ENCODE measurements at places on chromosomes 6 and 20.
A peak's percentile ranks its signal among the peaks of the same experiment; 100 is the strongest.

DNA sequence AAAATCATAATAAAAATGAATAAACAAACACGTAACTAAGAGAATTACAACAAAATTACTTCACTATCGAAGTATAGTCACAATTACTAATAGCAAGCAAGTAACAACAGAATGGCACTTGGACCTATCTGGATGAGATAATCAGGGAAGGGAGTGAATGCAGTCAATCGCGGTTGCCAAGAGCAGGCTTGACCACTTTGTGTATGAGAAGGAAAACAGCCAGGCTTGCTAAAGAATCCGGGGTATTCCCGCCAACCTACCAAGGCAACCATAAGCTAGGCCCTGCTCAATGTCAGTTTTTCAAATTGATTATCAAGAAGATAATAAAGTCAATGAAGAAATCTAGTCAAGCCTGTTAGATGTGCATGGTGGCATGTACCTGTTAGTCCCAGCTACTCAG lies 39.7 kb downstream of the PXDC1 start:
- no peaks in the 10 kb centered on the region for H3K36me3 ChIP-seq
- no peak overlapping the region for H3K27ac ChIP-seq
- H3K4me3 ChIP-seq = no peak overlapping the region
- no peak for DNase-seq
- H3K4me1 ChIP-seq = no peaks in the 10 kb centered on the region

DNA sequence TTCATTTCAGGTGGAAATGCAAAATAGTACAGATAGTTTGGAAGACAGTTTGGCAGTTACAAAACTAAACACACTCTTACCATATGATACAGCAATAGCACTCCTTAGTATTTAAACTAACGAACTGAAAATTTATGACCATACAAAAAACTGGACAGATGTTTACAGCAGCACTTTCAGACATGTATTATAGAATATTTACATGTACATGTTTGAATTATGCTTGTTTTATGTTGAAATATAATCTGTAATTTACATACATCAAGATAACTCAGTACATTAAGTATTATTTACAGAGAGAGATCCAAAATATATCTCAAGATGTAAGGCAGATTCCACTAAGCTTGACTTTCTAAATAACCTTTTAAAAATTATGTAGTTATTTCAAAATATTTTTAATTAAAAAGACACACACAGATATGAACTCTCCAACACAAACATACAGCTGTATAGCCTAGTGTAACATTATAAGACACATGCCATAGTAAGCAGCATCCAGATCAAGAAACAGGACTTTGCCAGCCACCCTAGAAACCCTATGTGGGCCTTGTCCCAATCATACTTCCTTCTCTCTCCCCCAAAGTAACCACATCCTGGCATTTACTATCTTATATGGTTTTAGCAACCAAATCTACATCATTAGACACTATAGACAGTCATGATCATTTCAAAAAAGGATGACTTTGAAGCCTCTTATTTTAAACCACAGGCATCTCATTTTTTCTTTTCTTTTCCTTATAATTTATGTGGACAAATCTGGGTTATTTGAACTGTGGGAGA lies 82.2 kb downstream of the MAN1A1 start:
- H3K4me1 ChIP-seq = no peaks in the 10 kb centered on the region
- H3K27ac ChIP-seq = no peak overlapping the region
- DNase-seq = no peak
- H3K4me3 ChIP-seq = no peak overlapping the region

DNA sequence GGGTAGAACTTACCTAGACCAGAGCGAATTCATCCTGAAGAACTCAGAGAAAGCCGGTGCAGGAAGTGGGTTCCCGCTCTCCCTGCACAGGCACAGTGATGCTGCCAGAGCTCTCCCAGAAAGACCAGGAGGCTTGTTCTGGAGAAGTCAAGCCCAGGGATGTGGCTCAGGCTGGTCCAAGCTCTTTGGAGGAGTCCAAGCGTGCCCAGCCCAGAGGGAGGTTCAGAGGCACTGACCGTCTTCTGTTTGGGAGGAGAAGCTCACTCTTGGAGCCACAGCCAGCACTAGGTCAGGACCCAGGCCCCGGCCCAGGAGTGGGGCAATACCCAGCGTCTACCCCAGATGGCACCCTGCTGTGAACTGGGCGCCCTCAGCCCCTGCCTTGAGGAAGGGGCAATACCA lies 1.5 kb upstream of the PMEPA1 start:
- no peaks in the 10 kb centered on the region for H3K36me3 ChIP-seq
- peaks cover 58% of the 10 kb centered on the region for H3K4me1 ChIP-seq
- H3K4me3 ChIP-seq = peak overlapping the region; percentile 100
- no peak overlapping the region for H3K27ac ChIP-seq

DNA sequence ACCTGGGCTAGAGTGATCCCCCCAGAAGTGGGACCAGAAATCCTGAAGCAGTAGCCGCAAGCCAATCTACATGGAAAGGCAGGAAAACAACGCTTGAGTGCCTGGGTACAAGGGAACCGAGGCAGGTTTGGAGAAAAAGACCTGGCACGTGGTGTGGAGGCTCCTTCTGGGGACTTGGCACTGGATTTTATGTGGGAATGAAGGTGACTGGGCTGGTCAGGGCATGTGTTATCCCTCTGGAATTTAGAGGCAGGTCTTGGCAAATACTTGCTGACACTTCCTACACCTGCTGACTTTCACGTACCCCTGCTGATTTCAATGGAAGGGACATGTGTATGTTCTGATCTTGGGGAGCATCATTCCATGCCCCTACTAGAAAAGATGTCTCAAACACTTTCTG lies 25.0 kb upstream of the FAM217A start:
- no peaks in the 10 kb centered on the region for H3K27me3 ChIP-seq
- H3K4me1 ChIP-seq = peaks cover 6% of the 10 kb centered on the region
- DNase-seq = peak; percentile 67
- no peaks in the 10 kb centered on the region for H3K36me3 ChIP-seq

DNA sequence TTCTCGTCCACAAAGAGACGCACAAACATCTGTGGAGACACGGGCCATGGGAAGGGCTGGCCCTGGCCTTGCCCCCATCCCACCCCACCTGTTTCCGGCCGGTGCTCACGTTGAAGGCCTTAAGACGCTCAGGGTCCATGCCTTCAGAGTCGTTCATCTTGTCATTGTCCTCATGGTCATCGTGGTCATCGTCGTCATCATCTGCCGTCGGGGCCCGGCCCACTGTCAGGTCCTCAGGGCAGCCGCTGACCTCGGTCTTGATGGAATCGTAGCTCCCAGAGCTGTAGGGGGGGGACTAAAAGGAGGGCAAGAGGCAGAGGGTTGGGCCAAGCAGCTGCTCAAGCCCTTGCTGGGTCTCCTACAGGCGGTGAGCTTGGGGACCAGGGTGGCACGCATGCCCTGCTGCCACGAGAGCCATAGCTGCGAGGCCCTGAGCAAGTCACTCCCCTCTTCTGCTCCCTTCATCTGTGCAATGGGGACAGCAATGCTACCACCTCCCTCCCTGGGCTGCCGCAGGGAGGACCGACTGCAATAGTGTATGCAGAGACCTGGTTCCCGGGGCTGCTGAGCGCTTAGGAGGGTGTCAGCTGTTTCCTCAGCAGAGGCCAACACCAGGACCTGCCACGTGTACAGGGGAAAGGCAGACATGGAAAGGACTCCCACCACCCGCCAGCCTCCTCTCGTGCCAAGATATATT lies 95.5 kb downstream of the ASXL1 start:
- no peaks in the 10 kb centered on the region for H3K4me1 ChIP-seq
- H3K4me3 ChIP-seq = no peak overlapping the region
- H3K36me3 ChIP-seq = peaks cover 24% of the 10 kb centered on the region
- no peaks in the 10 kb centered on the region for H3K27me3 ChIP-seq

- DNase-seq = no peak
- H3K27ac ChIP-seq = no peak overlapping the region
- H3K4me3 ChIP-seq = peak overlapping the region; percentile 71
- peaks cover 24% of the 10 kb centered on the region for H3K36me3 ChIP-seq
- no peaks in the 10 kb centered on the region for H3K27me3 ChIP-seq
Observed at GRCh38 chr20:62064770-62065673, 659 bp downstream of the TAF4 start.
